Kidney epithelial cell (primary cell): ENCODE measurements at places on chromosomes 1 and 21.

- no peak for DNase-seq
These were observed 201.9 kb downstream of the TOMM20 start for GRCh38 chr1:234926559-234927311.

DNA sequence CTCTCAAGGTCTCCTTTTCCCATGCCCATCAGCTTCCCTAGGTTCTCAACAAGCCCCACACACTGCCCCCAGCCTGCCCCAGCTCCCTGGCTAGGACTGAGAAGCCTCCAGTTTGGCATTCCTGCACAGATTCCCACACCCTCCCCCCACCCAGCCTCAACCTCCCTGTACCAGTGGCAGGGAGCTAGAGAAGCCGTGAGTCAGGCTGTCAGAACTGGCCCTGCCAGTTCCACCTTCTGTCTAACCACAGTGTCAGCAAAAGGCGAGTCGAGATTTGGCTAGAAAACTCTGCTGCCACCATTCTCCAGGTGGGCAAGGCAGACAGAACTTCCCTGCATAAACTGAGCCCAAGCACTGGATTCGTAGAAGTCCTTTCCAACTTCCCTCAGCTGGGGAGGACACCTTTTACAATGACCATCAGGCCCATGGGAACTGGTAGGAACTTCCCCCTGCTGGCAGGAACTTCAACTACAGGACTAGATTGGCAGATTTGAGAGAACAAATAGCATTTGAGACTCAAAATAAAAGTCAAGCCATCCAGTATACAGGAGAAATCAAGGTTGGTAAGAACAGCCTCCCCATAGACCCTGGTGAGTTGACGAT lies 31.0 kb downstream of the TNNT2 start:
- DNase-seq = no peak

DNA sequence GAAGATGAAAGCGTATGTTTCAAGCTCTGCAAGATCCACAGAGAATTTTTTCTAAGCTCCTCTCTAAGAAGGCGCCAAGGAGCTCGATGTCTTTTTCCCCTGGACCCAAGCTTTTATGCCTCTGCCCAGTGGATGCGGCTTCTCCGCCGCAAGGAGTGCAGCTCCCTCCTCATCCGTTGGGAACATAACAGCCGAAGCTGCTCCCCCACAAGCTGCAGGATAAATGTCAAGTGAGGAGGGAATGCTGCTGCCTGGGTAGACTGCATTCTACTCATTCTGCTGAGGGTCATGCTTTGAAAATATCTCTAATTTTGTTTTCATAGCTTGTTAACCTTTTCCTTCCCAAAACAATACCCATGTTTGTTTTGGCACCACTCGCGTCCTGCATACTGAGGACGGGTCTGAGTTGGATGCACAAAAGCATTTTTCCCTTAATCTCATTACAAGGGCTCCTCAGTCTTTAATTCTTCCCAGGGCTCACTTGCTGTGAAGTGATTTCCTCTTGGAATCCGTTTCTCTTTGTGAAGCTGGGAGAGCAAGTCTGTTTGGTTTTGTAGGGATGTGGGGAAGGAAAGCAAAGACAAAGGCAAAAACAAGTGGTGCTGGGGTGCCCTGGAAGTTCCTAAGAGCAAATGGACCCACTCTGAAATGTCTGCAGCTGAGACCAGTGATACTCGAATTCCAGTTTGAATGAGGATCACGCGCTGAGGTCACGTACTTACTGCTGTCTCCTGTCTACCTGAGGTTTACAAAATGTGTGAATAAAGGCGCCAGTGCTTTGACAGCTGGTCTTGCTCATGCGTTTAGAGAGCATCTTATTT lies 134.0 kb upstream of the IRF2BP2 start:
- no peak for DNase-seq

DNA sequence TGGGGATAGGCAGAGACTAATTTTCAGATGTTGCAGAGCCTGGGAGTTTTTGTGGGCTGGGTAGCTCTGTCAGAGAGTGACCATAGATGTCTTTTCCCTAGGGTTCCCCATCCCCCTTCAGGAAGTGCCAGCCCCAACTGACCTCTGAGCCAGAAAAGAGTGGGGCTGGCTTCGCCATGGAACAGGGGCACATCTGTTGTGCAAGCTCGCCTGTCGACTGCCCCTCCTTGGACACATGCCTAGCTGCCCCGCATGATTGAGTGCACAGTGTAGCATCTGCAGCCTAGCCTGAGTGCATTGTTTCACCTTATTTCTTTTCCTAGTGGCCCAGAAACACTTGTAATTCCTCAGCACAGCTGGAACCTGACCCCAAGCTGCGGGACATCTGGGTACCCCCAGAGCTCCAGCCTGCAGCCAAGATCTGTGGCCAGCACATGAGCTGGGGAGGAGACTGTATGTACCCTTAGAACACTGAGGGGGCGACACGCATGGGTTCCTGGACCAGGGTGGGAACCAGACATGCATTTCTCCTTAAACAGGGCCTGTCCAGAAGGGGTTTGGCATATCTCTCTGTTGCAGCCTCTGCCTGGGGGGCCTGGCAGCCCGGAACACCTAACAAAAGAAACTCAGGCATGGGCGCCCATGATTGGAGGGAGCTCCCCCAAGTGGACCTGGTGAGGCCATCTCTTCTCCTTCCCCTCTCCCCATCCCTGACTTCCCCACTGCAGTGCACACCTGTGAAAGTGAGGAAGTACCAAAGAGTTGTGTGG lies 55.2 kb downstream of the SYT14 start:
- DNase-seq = peak; percentile 5

DNA sequence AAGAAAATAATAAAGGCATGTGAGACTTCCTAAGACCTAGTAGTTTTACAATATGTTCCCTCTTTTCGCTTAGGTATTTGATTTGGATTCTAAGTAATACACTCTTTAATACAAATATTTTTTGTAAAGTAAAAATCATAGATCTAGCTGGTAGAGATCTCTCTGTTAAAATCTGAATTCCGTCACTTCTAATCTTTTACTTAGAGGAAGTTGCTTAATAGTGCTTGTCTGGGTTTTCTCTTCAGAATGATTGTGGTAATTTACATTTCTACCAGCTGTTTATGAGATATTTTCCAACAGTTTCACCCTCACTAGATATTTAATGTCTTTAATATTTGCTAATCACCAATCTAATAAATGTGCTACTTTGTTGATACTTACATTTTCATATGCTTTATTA lies 23.3 kb downstream of the RBM11 start:
- DNase-seq = no peak

DNA sequence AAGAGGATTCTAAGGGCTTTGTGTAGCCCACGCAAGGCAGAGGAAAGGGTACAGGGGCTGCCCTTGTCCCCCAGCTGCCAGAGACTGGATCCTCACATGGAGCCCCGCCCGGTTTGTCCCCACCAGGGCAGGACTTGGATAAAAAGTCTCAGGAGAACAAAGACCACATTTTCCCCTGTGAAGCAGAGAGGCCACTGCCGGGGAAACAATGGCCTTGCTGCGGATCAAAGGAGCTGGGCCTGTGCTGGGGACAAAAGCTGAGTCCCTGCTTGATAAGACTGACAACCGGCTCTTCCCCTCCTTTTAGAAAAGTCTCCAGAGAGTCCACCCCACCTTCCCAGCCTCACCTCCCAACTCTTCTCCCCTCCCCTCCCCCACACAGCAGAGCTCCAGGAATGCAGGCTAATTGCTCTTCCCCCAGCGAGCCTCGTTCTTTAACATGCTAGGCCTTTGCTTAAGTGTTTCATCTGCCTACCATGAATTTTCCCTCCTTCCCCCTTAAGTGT lies 142.4 kb downstream of the PLPP3 start:
- no peak for DNase-seq

DNA sequence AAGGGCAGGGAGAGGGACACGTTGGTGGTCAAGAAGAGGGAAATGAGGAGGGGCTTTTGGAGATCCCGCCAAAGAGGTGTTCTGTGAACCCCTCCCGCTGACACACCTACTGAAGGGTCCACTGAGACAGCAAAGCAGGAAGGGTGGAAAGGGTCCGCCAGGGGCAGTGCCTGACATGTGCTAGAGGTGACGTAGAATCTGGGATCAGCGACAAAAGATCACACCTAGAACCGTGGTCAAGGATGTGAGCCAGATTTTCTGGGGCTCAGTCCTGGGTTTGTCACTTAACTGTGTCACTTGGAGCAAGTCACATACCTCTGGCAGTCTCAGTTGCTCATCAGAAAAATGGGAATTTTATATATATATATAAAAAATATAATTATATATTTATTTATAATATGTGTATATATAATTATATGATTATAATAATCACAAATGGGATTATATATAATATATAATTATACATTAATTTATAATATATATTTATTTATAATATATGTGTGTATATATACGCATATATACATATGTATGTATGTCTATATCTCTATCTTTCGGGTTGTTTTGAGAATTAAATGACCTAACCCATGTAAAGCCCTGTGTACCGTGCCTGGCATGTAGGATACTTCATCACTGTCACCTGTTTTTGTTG lies 35.0 kb upstream of the ATP5PO start:
- no peak for DNase-seq

DNA sequence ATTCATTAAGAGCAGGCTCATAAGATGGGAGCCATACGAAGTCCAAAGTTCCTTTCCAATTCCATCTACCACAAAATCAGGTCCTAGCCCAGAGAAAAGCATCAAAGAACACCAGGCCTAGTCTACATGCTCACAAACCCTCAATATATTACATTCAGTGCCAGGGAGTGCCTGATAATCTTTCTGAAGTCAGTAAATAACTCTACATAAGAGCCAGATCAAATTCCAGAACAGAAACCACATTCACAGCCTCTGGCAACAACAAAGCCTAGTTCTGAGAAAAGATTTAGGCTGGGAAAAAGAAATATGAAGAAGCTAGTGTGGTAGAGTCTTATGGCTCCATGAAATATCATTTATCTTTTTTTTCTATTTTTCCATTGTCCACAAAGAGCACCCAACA lies 40.5 kb upstream of the RBBP5 start:
- no peak for DNase-seq

GRCh38 chr1:74195339-74195738 lies 2.6 kb downstream of the LRRIQ3 start:
- no peak for DNase-seq

- no peak for DNase-seq
These were observed 9.4 kb downstream of the TIAM1 start for GRCh38 chr21:31334648-31335121.

DNA sequence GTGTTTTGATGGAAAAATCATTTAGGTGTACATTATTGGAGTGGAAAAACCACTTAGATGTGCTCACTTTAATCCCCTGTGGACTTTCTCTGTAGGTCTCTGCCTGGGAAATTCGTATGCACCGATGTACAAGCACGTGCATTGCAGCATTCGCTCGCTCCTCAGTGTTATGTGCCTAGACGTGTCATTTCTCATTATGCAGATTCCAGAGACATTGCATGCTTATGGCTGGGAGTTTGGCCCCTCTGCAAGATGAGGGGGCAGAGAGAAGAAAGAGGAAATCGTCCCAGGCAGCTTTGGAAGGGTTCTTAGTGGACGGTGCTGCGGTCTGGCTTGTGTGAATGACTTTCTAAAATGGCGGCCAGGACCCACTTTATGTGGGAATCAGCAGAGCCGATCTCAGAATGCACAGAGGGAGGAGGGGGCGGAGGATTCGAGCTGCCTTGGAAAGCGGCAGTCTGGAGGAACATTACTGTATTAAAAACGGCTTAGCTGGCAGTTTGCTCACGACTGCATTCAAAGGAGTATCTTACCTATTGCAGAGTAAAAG lies 2.3 kb downstream of the SPEN start:
- no peak for DNase-seq

GRCh38 chr1:229437443-229437842 lies 3.5 kb upstream of the ACTA1 start:
- no peak for DNase-seq

DNA sequence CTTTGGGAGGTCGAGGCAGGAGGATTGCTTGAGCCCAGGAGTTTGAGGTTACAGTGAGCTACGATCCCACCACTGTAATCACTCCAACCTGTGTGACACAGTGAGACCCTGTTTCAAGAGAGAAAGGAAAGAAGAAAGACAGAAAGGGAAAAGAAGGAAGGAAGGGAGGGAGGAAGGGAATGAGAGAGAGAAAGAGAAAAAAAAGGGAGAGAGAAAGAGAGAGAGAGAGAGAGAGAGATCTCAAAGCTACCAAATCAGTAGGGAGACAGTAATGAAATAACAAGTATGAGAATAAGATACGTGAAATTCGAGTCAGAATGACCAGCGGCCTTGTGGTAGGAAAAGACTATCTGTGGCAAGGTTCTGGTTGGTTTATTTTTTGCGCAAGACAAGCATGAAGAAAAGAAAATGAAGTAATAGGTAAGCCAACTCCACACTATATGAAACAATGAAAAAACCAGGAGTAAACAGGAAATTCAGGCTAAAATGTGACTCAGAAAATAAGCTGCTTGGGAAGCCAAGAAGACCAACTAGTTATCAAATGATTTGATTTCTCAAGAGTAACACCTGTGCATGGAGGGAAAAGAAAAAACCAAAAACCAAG lies 8.9 kb downstream of the MTF1 start:
- DNase-seq = no peak

DNA sequence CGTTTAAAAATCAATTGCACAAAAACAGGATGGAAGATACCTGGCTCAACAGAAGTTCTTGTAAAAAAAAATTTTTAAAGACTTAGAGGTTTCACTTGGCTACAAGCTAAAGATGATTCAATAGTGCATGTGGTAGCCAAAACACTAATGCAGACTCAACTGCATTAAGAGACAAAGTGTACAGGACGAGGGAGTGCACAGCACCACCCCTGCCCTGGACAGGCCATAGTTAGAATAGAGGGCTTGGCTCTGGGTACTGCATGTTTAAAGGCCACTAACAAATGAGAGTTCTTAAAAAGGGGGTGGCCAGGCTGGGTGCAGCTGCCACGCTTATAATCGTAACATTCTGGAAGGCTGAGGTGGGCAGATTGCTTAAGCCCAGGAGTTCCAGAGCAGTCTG lies 7.9 kb downstream of the ACKR1 start:
- no peak for DNase-seq

DNA sequence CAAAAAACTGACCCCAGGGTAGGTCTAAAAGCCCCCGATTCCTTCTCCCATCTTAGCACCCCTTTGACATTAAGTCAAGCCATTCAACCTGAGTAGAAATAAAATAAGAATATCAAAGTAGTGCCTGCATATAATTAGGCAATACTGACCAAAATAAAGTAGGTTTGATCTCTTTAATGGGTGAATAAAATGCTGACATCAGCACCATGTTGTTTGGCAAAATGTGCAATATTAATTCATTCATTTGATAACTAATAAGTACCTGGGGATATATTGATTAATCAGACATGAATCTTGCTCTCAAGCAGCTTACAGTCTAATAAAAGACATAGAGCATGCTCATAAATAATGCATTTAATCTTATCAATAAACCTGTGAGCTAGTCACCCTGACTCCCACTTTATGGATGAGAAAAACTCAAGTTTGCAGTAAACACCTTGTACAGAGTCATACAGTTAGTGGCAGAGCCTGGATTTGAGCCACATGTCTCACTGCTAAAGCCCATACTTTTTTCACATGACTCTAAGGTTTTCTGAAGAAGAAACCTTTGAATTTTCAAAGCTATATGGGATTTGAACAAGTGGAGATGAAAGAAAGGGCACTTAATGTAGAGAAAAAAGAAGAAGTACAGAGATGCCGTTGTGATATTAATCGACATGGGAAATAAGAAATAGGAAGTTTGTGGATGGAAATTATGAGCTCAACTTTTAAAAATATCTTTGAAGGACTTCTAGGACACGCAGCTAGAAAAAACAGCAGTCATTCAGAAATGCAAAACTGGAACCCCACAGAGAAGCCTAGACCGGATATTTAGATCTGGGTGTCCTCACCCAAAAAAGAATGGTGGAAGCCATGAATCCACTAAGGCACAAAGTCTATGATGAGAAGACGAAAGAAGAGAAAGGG lies 183.9 kb downstream of the TOMM20 start:
- no peak for DNase-seq
